HFF-Myc (cell line): ENCODE measurements at places on chromosomes 4 and X.

DNA sequence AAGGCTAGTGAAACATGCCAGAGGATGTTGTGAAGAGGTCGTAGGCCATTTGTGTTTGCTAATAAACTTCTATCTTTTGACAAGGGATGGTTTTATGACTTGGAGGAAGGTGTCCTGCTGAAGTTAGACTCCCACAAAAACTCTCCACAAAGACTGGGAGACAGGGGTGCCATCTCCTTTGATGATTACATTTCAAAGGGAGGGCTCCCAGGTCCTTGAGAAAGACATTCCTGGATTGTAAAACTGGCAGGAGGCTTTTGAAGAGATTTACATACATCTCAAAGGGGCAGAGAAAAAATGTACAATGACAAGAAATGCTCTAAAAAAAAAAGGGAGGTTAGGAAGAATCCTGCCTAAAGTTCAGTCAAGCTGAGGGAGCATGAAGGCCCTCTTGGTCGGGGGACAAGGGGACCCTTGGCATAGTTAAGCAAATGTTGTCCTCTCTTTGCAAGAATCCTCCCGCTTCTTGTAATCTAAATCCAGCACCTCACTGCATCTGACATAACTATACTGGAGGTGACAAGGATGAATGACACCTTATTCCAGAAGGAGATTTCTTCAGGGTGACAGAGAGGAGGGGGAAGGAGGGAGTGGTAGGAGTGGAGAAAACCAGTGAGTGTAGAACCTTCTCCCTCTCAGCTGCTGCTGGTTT, 41.1 kb upstream of the MGST2 start:
- DNase-seq: no peak

GRCh38 chrX:141258080-141258479, 15.8 kb upstream of the SPANXC start:
- no peak for DNase-seq

DNA sequence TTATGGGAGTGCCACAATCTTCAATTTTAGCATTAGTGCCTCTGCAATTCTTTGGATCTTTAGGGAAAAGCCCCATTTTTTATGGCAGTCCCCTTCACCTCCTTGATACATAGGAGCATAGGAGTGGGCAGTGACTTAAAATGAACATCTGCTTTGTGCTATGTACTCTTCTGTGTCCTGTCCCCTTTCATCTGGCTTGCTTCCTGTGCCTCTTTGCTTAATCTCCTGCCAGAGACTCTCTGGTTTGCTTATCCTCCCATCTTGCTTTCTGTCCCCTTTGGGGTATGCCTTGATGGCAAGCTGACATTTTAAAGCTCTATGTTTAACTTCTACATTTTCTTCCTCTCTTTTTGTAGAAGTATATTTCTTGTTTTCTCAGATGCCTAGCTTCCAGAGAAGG, 12.3 kb downstream of the PGK1 start:
- no peak for DNase-seq

DNA sequence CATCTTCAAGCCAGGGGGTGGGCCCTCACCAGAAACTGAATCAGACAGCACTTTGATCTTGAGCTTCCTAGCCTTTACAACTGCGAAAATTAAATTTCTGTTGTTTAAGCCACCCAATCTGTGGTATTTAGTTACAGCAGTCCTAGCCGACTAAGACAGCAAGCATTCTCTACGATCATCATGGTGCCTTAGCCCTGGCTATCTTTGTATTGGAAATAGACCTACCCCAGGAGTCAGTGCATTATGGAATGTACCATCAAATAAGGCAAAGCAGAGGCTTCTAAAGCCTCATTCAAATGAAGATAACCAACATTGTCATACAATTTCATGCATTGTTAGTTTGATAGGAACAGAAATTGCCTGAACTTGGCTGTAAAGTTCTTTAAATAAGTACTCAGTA, 75.0 kb downstream of the PARM1 start:
- DNase-seq: no peak

- no peak for DNase-seq
Observed at GRCh38 chr4:94508806-94509205, 57.1 kb downstream of the PDLIM5 start.

- no peak for DNase-seq
Observed at GRCh38 chr4:82705928-82706300, 92.7 kb downstream of the SCD5 start.

- no peak for DNase-seq
Observed at GRCh38 chr4:94458682-94459081, 6.9 kb downstream of the PDLIM5 start.

DNA sequence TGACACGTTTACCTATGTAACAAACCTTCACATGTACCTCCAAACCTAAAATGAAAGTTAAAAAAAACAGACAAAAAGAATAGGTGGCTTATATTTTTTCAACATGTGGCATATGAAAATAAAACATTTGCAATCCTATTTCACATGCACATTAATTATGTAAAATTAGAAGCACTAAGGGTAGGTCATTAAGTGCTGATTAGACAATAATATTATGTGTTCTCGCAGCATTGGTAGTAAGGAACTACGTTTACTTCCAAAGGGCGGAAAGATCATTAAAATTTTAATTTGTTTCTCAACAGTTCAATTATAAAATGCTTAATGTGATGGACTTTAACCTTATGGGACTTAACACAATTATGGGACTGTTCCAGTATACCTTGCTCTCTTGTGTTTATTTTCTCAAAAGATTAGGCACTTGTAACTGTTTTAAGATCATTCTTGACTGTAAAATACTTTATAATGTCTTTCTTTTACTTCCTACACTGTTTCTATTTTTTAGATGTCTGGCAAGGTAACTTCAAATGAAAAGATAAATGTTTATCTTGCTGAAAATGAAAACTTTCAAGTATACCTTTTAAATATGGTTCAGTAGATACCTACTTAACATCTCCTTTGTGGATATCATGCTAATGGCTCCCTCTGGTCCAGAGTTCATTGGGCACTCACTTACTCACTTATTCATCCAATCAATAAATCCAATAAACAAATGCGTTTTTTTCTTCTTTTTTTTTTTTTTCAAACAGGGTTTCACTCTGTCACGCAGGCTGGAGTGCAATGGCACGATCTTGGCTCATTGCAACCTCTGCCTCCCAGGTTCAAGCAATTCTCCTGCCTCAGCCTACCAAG, 202.0 kb downstream of the ARAP2 start:
- no peak for DNase-seq

- DNase-seq: no peak
Observed at GRCh38 chr4:40731792-40732245, 17.9 kb upstream of the NSUN7 start.

DNA sequence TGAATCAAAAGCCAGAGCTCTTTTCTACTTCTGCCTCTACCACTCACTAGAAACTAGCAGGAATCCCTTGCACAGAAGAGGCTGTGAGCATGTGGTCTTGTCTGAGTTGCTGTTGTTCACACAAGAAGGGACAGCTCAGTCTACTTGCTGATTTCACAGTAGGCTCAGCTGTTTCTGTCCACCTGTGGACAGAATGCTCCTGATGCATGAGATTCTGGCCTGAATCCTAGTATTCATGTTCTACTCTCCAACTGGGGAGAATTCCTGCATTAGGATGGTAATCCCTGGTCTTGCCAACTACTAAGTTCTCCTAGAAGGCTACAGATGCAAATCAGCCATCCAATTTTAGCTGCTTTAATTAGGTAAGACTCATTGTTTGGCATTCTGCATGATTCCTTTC, 112.8 kb downstream of the PPA2 start:
- DNase-seq: no peak

- no peak for DNase-seq
Observed at GRCh38 chr4:55087009-55087912, 38.1 kb downstream of the KDR start.

- DNase-seq: no peak
Observed at GRCh38 chr4:94523033-94523580, 71.4 kb downstream of the PDLIM5 start.

DNA sequence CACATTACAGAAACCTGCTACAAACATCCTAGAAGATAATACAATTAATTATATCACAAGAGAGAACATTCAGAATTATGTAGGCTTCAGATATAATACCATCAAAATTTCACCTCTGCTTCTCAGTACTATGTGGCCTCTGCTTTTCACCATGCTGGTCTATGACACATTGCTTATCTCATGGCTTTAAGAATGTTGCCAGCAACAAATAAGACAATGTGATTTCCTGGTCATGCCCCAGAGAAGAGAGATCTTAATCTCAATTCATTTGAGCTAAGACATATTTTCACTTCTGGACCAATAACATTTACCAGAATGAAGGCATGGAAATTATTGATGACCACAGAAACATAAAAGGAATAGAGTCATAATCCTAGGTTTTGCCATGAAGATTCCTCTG, 1233.4 kb upstream of the ADGRL3 start:
- no peak for DNase-seq

DNA sequence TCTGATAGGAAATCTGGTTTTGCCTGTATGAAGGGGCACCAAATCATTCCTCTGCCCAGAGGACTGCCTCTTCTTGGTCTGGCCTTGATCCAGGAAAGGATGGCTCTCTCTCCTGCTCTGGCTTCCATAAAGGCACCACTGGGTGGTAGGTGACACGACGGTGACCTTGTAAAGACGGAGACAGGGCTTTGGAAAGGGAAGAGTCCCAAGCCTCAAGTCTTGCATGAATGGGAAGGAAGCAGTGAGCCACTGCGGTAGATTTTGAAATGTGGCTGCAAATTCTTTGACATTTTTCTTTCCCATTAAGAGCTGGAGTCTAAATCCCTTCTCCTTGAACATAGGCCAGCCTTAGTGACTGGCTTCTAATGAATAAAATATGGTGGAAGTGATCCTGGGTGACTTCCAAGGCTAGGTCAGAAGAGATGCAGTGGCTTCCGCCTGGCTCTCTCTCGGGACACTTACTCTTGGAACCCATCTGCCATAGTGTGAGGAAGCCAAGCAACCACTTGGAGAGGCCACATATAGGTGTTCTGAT, 347.4 kb downstream of the BCOR start:
- no peak for DNase-seq

DNA sequence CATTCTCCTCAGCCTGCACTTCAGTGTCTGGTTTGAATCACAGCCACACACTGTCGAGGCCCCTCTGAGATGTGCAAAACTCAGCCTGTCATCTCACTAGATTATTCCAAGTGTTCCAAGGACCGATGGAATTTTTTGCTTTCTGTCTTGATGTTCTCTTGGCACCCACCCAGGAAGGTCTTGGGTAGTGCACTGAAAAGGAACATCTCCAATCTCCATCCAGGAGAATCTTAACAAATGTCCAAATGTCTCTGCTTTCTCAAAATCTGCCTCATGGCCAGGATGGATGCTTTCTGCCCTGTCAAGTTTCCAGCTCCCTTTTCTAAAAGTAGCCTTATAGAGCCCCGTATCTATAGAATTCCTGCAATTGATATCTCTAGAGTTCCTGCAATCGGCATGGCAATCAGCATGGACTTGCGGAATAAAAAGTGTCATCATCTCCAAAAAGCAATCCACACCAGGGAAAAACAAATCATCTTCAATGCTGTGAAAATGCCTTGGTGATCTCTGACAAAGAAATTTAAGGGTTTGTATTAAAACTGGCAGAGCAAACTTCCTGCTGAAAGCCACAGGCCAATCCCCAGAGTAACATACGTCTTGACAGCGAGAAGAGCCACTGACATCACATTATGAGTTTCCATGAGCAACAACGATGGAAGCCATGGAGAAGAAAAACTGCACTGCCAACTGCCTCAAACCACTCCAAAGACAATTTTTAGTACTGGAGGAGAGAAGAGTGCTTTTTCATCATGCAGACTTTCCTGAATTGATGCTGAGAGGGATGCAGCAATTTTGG, 215.3 kb upstream of the FAM9B start:
- DNase-seq: no peak

GRCh38 chr4:132334081-132334480, 815.0 kb upstream of the PCDH10 start:
- no peak for DNase-seq

DNA sequence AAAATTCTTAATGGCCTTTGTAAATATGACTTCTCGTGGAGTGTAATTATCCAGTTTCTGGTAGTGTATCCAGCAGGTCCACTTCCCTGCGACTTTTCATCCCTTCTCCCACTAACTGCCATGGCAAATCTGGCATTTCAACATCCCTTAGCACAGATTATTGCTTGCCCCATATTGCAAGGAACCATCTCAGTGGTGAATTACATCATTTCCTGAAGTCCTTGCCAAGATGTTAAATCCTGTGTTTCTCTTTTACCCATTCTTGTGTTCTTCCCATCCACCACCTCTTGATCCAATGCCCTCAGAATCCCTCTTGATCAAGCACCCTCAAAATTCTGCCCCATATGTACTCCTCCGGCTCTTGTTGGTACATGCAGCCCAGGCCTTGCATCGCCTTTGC, 88.1 kb upstream of the ZNF81 start:
- no peak for DNase-seq

GRCh38 chrX:24023972-24024669, 2.9 kb downstream of the KLHL15 start:
- DNase-seq: no peak

DNA sequence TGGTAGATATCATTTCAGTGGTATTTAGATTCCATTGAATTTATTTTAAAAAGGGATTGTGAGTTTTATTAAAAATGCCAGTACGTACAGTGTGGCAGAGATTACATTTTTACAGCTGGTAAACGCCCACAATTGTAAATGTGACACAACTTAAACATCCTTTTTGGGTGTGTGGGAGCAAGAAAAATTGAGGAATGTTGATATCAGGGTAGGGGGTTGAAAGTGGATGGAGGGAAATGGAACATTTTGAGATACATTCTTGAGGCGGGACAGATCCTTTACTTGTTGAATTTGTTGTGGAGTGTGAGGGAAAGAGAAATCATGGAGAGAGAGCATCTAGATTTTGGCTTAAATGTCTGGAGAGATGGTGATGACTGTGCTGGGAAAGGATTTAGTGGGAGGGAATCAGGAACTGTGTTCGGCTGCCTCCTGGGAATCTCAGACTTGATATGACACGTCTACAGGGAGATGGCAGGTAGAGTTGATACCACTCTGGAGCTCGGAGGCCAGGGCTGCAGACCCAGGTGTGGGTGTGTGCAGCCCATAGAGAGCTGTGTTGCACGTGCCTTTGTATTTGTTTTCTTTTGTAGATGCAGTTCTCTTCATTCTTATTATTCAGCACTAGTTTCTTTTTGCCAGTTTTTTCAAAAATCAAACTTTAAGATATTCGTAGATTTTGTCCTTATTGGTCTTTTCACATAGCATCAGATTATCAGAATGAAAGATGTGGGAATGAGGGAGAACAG, 10.8 kb downstream of the TMEM131L start:
- DNase-seq: no peak

DNA sequence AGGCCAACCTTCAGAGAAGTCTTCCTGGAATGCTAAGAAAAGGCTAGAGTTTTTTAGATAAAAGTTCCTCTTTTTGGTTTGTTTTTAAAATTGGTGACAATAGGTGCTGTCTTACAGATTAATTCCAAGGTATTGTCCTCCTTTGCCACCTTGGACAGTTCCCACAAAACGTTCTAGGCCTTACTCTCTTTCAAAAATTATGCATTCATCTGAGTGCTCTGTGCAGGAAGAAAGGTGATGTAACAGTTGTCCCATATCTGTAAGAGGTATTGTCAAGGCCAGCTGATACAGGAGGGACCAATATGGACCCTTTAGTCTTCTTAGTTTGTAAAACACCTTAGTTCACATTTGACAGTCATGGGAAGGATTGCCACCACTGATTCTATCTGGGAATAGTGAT, 15.9 kb upstream of the CXCL5 start:
- no peak for DNase-seq

- DNase-seq: no peak
Observed at GRCh38 chrX:38864165-38864564, 62.9 kb downstream of the MID1IP1 start.
